Fibroblast of villous mesenchyme (primary cell): ENCODE measurements at places on chromosomes 2 and 18. TPM values are rescaled to one million over a fixed set of nuclear protein-coding genes. Genes with fewer than 3 reads are reported as not detected.
A peak's percentile ranks its signal among the peaks of the same experiment; 100 is the strongest.

QPCT gene
- 27.1 and 47.5 TPM in 2 replicates for total RNA-seq

KLHL30 gene
- 0.43 and 2.3 TPM in 2 replicates for total RNA-seq

DNA sequence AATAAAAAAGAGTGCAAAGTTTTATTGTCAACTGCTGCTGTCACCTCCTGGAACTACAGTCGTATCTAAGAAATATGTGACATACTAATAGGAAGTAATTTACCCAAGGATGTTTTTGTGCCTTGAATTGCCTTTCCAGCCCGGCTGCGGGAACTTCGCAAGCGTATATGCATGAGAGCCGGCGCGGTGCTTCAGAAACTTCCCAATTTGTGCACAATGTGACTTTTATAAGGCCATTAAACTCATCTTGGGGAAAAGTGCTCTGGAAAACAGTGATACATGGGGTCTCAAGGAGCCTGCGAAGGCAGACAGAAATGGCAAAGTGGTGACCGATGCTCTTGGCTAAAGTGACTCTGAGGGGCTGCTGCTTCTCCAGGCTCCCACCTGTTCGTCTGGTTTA, 41.7 kb upstream of the CELF4 start:
- DNase-seq = no peak

OTOF gene
- total RNA-seq = under 0.01 TPM in 2 replicates

SLC25A12 gene
- 21.3 and 25.5 TPM in 2 replicates for total RNA-seq

DNA sequence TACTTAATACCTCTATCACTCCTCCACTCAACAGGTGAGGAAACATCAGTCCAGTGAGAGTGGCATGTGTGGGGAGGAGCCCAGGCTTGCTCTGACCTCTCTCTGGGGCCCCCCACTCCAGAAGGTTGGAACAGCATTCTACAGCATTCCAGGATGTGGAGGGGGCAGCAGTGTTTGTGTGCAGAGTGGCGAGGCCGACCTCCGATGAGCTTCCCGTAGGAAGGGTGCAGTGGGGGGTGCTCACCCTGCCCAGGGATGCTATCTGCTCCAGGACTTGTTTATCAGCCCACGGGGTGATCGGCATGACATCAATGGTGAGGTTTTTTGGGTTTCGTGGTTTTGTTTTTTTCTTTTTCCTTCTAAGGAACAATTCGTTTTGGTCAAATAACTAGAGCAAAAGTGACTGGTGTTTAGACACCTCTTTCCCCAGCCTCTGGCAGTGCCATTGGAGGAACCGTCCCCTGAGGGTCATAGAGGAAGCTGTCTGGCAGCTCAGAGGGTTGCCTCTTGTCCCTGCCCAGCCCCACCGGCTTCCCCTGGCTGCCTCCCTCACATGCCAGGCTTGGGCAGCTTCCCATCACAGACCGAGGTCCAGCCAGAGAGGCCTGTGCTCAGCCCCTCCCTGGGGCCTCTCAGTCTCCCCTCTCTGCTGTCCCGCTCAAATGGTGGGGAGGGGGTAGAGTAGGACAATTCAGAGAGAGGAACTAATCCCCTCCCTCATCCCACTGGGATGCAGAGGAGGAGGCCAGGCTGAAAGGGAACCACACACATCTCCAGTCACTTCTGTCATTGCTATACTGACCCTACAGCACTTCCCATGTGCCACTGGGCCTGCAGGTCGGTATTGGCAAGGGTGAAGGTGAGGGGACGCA, 96.5 kb downstream of the ZFP36L2 start:
- DNase-seq = no peak

DNA sequence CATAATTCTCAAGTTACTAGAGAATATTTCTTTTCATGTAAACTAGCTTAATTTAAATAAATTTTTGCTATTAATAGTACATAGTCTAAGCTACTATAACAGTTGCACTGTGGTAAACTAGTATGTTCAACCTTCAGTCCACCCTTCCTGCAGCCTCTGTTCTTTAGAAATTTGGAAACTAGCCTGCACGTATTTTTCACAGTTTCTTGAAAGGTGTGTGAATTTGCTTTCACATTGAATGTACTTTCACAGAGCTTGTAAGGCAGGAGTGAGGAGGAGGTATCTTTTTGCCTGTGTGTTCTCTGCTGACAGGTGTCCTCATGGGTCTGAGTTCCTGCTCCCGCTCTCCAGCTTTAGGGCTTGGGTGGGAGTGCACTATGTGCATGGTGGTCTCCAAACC, 117.5 kb downstream of the ATP9B start:
- no peak for DNase-seq

CGREF1 gene
- total RNA-seq = under 0.01 TPM in 2 replicates

GRCh38 chr2:145203891-145204290, 684.0 kb upstream of the ZEB2 start:
- DNase-seq = peak; percentile 28

GRCh38 chr2:109591206-109591605, 22.6 kb downstream of the SEPTIN10 start:
- no peak for DNase-seq

GRCh38 chr2:201137505-201138400, 21.8 kb downstream of the CFLAR start:
- no peak for DNase-seq

TSPYL6 gene
- not detected in 2 replicates for total RNA-seq

GRCh38 chr2:168850846-168851245, 39.4 kb downstream of the SPC25 start:
- no peak for DNase-seq

ZC3H6 gene
- 2.3 and 3.0 TPM in 2 replicates for total RNA-seq

- DNase-seq = peak; percentile 99
These were observed 48.8 kb downstream of the SH3BP4 start for GRCh38 chr2:235000426-235001236.

DNA sequence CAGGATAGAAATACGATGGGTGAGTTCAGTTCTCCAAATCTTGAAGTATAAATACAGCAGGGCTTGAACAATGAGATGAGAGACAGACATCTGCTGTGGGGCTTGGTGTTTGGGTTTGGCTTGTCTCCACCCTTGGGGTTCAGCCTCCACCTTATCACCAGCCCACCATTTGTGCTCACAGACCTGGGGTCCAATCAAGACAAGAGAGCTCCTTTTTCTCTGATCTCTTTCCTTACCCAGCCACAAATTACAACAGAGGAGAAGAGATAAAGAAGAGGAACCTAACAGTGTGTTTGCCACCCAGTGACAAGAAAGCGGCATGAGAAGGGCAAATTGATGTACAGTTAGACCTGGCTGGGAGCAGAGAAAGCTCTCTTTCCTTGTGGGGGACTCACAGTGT, 204.5 kb upstream of the CXCR4 start:
- DNase-seq = no peak

DNA sequence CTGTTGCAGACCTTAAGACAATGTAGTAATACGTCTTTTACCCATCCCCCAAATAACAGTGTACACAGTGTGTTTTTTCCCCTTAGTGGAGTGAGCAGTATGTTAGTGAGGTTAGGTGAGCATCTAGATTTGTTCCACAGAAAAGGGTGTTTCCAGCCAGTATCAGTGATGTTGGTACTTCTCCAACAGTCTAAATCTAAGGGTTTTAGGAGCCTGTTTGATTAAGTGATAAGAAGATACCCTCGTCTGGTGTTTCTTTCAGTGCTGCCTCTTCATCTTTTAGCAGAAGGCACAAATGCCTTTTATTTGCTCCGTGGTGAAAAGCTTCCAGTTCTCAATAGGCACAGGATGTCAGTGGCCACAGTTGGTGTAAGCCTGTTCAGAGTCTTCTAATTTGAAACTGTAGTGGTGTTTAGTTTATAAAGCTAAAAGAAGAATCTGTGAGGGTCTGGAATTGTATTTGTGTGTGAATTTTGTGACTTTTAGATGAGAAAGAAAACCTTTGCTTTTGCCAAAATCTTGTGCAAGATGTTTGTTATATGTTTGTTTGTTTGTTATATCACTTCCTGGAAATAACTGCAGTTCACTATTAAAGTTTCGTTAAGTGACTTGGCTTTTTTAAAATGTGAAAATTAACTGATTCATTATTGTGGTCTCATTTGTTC, 71.2 kb downstream of the MAP4K4 start:
- DNase-seq = no peak

CFAP221 gene
- not detected in 2 replicates for total RNA-seq

DNA sequence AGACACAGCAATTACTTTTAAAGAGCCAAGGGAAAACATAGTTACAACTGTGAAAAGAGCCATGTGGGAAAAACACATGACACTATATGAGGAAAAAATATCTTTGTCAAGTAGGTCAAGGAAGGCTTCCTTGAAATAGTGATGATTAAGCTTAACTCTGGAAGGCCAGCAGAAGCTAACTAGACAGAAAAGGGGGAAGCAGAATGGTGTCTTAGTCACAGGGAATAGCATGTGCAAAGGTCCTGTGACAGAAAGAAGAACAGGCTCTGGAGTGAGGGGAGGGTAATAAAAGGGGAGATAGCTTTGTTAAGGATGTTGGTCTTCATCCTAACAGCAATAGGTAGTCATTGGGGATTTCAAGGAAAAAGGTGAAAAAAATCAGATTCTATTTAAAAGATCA, 64.0 kb downstream of the ARHGAP25 start:
- DNase-seq = peak; percentile 20
